ENCODE measurements at places on chromosomes 11 and 22. TPM values are rescaled to one million over a fixed set of nuclear protein-coding genes. Genes with fewer than 3 reads are reported as not detected.

The EMSY gene
- 42.0 TPM for total RNA-seq

The C22orf31 gene
- not detected for total RNA-seq

The C11orf42 gene
- total RNA-seq, result not detected

The TPH1 gene
- total RNA-seq, result 0.26 TPM

The SCGB2A2 gene
- total RNA-seq, result not detected

DNA sequence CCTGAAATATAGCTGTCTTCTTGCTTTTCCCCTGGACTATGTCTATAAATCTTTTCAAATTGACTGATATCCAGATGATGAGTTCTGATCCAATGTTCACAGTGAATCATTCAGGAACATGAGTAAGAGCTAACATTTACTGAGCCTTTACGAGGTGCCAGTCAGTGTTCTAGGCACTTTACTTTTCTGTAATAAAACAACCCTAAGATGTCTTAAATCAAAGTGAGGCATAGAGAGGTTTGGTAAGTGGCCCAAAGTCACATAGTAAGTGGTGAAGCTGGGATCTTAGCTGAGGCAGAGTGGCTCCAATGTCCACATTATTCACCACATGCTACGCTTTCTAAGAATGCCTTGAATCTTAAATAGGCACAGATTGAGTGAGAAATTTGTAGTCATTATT lies 79.9 kb upstream of the OR4C15 start:
- no peak overlapping the region for H3K4me3 ChIP-seq
- no peak for DNase-seq
- H3K27me3 ChIP-seq, result no peaks in the 10 kb centered on the region
- H3K36me3 ChIP-seq, result no peaks in the 10 kb centered on the region
- H3K4me1 ChIP-seq, result no peaks in the 10 kb centered on the region
- no peak overlapping the region for H3K27ac ChIP-seq

- H3K27me3 ChIP-seq, result peaks cover 6% of the 10 kb centered on the region
- H3K27ac ChIP-seq, result no peak overlapping the region
- H3K4me1 ChIP-seq, result peaks cover 15% of the 10 kb centered on the region
- no peak for DNase-seq
Observed at GRCh38 chr11:66044757-66045156, 4.2 kb downstream of the GAL3ST3 start.

- H3K27me3 ChIP-seq, result no peaks in the 10 kb centered on the region
- H3K4me1 ChIP-seq, result no peaks in the 10 kb centered on the region
- no peak overlapping the region for H3K4me3 ChIP-seq
- DNase-seq, result peak; percentile 32
- no peaks in the 10 kb centered on the region for H3K36me3 ChIP-seq
- H3K27ac ChIP-seq, result no peak overlapping the region
Observed at GRCh38 chr22:49369726-49370626, 457.7 kb downstream of the BRD1 start.

DNA sequence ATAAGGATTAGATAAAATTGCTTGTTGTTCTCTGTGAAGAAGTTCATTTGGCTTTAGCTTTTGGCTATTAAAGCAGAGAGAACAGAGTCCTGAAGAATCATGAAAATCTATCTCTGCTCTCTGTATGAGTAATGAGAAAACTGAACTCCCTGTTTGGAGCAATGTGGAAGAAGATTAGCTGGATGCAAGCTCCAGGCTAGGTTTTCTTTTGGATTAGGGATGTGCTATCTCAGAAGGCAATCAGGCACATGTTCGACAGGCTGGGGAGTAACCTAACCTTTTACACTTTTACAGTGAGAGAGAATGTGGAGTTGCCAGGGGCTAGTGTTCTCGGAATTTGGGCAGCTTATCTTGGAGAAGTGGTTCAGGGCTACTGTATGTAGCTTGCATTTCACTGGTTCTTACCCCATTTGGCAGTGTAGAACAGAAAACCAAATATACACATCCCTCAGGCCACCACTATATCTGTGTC lies 8.5 kb upstream of the SLN start:
- no peak for DNase-seq
- H3K36me3 ChIP-seq, result no peaks in the 10 kb centered on the region
- H3K4me3 ChIP-seq, result no peak overlapping the region
- peaks cover 18% of the 10 kb centered on the region for H3K27me3 ChIP-seq

DNA sequence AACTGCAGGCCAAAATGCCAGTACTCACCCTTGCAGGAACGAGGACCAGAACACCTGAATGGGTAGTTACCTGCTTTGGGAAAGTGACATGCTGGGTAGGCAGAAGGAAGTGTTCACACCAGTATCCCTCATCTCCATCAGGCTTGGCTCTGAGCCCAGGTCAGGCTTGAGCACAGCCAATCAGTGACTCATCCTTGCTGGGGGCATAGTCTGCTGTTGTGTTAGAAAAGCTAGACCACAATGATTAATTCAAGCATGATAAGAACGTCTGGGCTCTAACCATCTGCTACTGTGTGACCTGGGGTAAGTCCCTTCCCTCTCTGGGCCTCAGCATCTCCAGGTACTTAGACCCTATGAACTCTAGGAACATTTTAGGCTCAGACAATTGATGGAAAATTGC lies 450.4 kb downstream of the MIAT start:
- peaks cover 1% of the 10 kb centered on the region for H3K36me3 ChIP-seq
- no peak for DNase-seq
- no peak overlapping the region for H3K4me3 ChIP-seq

GRCh38 chr11:130050257-130050656 lies 19.4 kb upstream of the APLP2 start:
- no peaks in the 10 kb centered on the region for H3K4me1 ChIP-seq
- no peak for DNase-seq
- H3K4me3 ChIP-seq, result no peak overlapping the region
- no peak overlapping the region for H3K27ac ChIP-seq
- peaks cover 21% of the 10 kb centered on the region for H3K27me3 ChIP-seq
- H3K36me3 ChIP-seq, result no peaks in the 10 kb centered on the region

DNA sequence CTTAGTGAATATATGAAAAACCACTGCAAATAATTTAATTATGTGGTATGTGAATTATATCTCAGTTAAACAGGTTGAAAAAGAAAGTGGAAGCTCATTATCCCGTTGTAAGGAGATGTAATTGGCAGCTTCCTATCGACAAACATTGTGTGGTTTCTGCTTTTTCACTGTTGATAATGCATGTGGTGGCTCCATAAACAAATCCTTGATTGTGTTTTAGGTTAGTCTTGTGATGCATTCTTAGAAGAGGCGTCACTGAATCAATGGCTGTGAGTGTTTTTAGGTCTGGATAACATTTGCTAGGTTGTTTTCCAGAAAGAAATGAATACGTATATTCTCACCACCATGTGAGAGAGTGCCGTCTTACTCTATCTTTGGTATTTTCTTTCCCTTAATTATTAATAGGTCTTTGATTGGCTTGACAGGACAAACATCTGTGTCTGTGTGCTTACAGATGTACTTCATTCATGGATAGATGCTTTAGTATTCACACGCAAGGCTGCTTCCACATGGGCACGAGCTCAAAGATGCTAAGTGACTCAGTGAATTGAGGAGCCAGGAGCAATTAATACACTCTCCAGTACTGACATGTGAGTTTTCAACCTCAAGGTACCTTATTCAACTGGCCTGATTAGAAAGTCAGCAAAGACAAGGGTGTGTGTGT lies 166.7 kb downstream of the TBC1D22A start:
- peaks cover 20% of the 10 kb centered on the region for H3K36me3 ChIP-seq
- H3K4me1 ChIP-seq, result peaks cover 20% of the 10 kb centered on the region
- no peak overlapping the region for H3K4me3 ChIP-seq
- H3K27me3 ChIP-seq, result no peaks in the 10 kb centered on the region
- no peak for DNase-seq

GRCh38 chr11:118996926-118997626 lies 862 bp upstream of the CENATAC start:
- H3K36me3 ChIP-seq, result peaks cover 31% of the 10 kb centered on the region
- peak; percentile 58 for DNase-seq
- H3K4me1 ChIP-seq, result peaks cover 33% of the 10 kb centered on the region
- H3K4me3 ChIP-seq, result peak overlapping the region; percentile 97
- no peaks in the 10 kb centered on the region for H3K27me3 ChIP-seq

DNA sequence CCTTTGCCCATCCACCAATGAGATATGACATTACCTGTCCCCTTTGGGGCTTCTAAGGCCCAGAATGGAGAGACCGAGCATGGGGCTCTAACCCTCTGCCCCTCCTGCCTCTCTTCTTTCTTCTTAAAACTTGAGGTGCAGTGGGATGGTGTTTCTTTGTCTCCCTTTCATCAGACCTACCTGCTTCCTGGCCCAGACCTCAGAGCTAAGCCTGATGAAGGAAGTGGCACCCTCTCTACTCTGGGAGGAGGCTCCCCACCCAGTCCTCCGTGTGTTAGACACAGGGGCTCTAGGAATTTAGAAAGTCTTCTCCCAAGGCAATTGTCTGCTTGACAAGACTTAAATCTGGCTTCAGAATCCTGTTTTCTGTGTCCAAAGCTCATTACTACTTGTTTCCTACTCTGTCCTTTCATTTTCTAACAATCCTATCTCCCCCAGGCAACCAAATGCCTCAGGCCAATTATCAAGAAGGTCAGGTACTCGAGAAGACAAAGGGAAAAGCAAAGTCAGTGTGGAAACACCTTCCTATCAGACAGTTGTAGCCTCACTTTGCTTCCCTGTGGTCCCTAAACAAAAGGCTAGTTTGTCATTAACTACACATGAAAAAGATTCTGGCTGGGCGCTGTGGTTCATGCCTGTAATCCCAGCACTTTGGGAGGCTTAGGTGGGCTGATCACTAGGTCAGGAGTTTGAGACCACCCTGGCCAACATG lies 20.3 kb upstream of the PARVA start:
- DNase-seq, result no peak
- no peak overlapping the region for H3K4me3 ChIP-seq
- H3K27ac ChIP-seq, result no peak overlapping the region
- H3K27me3 ChIP-seq, result peaks cover 2% of the 10 kb centered on the region
- H3K36me3 ChIP-seq, result no peaks in the 10 kb centered on the region

GRCh38 chr11:47188259-47188658 lies 2.0 kb upstream of the PACSIN3 start:
- no peaks in the 10 kb centered on the region for H3K36me3 ChIP-seq
- no peak for DNase-seq
- peaks cover 54% of the 10 kb centered on the region for H3K27me3 ChIP-seq
- peaks cover 13% of the 10 kb centered on the region for H3K4me1 ChIP-seq
- no peak overlapping the region for H3K27ac ChIP-seq
- no peak overlapping the region for H3K4me3 ChIP-seq

- H3K27ac ChIP-seq, result peak within 1 kb of the TSS; percentile 87
- H3K36me3 ChIP-seq, result peaks cover 2% of the 10 kb centered on the region
- DNase-seq, result peak; percentile 65
- H3K4me3 ChIP-seq, result peak within 1 kb of the TSS; percentile 81
- peaks cover 28% of the 10 kb centered on the region for H3K4me1 ChIP-seq
Observed at GRCh38 chr11:9265211-9266131, at the start of gene DENND5A. DENND5A (minus strand) TSS chr11:9265350; CDS start chr11:9265069, 281 bp downstream.

- no peaks in the 10 kb centered on the region for H3K36me3 ChIP-seq
- peaks cover 4% of the 10 kb centered on the region for H3K4me1 ChIP-seq
- H3K27me3 ChIP-seq, result peaks cover 47% of the 10 kb centered on the region
- DNase-seq, result no peak
Observed at GRCh38 chr22:43859621-43860020, 2.7 kb downstream of the SULT4A1 start.

DNA sequence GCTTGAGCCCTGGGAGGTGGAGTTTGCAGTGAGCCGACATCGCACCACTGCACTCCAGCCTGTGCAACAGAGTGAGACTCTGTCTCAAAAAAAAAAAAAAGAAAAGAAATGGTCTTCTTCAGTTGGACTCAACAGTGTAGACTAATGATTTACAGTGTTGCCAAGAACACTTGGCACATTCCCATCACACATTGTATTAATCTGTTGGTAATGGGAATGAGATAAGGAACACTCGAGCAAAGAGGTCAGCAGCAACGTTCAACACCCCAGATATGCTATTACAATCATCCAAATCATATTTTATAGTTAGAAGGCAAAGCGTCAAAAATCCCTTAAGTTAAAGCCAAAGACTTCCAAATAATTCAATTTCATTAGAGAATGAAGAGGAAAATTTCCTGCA lies 14.5 kb downstream of the CDON start:
- H3K27ac ChIP-seq, result no peak overlapping the region
- H3K27me3 ChIP-seq, result peaks cover 22% of the 10 kb centered on the region
- no peak for DNase-seq
- H3K4me1 ChIP-seq, result peaks cover 3% of the 10 kb centered on the region
- H3K36me3 ChIP-seq, result no peaks in the 10 kb centered on the region

DNA sequence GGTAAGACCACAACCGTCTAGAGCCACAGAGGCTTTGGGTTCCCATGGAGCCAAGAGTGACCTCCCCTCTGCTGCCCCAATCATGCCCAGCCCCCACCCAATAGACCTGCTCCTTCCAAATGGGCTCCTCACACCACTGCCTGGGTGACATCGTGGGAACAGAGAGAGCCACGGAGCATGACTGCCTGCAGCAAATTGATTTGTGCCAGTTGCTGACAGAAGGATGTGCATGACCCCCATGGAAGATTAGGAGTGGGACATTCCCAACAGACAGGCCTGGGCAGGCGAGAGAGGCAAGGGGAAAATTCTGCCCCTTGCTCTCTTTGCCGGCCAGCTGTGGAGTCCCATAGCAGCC lies 88.5 kb downstream of the TENM4 start:
- no peak overlapping the region for H3K4me3 ChIP-seq
- H3K36me3 ChIP-seq, result no peaks in the 10 kb centered on the region
- no peak overlapping the region for H3K27ac ChIP-seq
- no peaks in the 10 kb centered on the region for H3K27me3 ChIP-seq

Data from activated CD8-positive, alpha-beta memory T cell treated with anti-CD3 and anti-CD28 coated beads, Interleukin-2, amount 10 ng/mL, durations not matched to agents 7 days and 5 days (primary cell).